GM19239 (cell line): ENCODE measurements at places on chromosomes 7 and 10.

GRCh38 chr7:157058701-157059100 is 48.2 kb upstream of the MNX1 start:
- DNase-seq, result no peak

- DNase-seq, result no peak
These were observed 90.9 kb upstream of the IKZF1 start for GRCh38 chr7:50213622-50214017.

GRCh38 chr10:121845044-121845784 is 82.6 kb downstream of the ATE1 start:
- peak; percentile 20 for DNase-seq

- no peak for DNase-seq
These were observed 193.2 kb downstream of the GALNT17 start for GRCh38 chr7:71325151-71325550.

GRCh38 chr7:151256410-151257045 is 8.0 kb upstream of the SMARCD3 start:
- DNase-seq, result no peak

- no peak for DNase-seq
These were observed 33.1 kb downstream of the SMC3 start for GRCh38 chr10:110600487-110601101.

DNA sequence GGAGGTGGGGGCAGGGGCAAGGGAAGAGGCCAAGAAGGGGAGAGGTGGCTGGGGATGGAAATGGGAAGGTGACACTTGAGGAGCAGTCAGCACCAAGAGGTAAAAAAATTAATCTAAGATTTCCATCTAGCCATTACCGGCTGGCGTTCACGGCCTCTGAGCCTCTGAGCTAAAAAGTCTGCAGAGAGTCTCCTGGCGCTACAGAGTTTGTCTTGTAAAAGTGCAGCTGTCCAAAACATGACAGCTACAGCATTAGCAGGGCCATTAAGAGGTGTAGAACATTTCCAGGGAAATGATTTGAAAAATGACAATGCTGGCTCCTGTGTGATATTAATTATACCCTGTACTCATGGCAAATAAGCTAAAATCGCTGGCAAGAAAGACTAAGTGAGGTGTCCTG is 167.6 kb downstream of the LRMDA start:
- DNase-seq, result no peak

DNA sequence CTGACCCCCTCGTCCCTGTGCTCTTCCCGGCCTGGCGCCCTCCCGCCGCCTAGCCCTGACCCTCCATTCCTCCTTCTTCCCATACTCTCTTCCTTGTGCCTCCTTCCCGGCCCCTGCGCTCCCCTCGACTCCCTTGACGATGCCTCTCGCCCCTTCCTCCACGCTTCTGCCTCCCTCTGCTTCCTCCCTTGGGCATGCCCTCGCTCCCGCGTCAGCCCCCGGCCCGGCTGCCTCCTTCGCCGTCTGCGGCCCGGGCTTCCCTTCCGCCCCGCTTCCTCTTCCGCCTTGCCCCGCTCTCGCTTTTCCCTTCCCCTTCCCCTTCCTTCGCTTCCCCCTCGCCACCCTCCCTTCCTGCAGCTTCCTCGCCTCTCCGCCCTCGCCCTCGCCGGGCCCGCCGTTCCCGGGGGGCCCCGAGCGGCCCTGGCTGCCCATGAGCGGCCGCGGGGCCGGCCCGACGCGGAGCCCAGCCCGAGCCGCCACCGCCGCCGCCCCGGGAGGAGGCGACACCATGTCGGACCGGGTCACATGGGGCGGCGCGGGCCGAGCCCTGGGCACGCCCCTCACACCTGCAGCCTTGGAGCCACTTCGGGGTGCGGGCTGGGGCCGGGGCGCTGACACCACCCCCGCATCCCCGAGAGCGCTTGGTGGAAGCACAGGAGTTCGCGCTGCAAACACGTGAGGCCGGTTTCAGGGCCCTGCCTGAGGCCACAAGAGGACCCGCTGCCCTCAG is at the start of gene FBXW4:
Gene FBXW4 (minus strand): TSS at position 497 of the 730 bp plus-strand sequence. CDS start 65 bp downstream, at position 432.
- DNase-seq, result peak; percentile 67

- no peak for DNase-seq
These were observed 937.1 kb downstream of the CNTNAP2 start for GRCh38 chr7:147053746-147054145.

GRCh38 chr10:98848361-98848760 is 387.3 kb downstream of the HPSE2 start:
- no peak for DNase-seq

GRCh38 chr10:112583236-112583939 is 136.4 kb downstream of the VTI1A start:
- no peak for DNase-seq

GRCh38 chr10:44233561-44234482 is 151.1 kb downstream of the CXCL12 start:
- no peak for DNase-seq

DNA sequence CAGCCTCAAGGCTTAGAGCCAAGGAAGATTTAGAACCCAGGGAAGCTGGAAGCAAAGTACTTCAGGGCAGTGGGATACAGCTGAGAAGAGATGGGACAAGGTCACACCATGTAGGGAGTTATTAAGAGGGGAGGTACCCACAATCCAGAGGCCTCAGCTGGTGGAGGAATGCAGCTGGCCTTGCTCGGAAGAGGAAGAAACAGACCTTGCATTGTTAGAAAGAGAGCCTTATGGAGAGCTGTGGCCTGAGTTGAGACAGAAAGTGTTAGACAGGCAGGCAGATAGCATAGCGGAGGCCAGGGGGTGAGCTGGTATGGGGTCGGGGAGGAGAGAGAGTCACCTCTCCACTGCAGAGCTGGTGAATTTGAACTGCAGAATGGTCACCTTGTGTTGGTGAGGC is 173.1 kb downstream of the JCAD start:
- DNase-seq, result no peak

DNA sequence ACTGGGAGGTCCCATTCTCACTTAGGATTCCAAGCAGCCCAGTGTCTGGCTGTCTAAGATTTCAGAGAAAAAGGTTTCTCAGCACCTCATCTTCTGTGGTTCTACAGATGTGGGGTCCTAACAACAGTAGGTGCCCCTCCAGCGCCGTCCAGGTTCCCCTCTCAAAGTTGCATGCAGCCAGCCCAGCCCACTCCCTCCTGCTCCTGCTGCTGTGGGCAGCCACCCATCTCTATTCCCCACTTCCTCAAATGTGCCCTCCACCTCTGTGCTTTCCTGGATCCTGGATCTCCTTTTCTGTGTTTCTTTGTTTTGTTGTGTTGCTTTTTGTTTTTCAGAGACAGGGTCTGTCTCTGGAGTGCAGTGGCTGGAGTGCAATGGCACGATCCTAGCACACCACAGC is 13.3 kb upstream of the SLC18A3 start:
- no peak for DNase-seq

DNA sequence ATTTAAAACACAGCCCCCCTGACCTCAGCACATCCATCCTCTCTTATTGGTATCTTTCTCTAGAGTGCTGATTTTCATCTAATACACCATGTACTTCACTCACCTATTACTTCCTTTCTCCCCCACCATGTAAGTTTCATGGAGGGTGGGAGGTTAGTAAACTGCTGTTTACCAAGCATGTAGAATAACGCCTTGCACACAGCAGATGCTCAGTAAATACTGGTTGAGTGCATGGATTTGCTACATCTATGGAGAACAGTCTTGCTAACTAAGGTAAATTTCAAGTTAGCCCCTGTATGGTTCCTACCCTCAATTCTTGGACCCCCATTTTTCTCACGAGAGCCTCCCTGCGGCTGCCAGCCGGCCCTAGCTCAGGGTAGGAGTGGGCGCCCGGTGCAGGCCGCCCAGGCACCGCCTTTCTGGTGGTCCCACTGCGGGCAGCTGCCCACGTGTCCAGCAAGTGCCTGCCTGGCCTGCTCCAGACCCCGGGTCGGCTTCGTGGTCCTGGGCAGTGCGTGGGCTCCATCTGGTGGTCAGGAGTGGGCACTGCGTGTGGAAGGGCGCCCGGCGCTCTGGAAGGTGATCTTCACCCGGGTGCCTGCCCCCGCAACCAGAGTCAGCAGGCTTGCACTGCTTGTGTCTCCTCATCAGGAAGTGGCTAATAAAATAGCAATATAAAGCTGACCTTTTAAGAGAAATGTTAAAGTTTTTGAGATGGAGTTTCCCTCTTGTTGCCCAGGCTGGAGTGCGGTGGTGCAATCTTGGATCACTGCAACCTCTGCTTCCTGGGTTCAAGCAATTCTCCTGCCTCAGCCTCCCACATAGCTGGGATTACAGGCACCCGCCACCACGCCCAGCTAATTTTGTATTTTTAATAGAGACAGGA is 63.4 kb upstream of the DNAJB6 start:
- DNase-seq, result peak; percentile 92

DNA sequence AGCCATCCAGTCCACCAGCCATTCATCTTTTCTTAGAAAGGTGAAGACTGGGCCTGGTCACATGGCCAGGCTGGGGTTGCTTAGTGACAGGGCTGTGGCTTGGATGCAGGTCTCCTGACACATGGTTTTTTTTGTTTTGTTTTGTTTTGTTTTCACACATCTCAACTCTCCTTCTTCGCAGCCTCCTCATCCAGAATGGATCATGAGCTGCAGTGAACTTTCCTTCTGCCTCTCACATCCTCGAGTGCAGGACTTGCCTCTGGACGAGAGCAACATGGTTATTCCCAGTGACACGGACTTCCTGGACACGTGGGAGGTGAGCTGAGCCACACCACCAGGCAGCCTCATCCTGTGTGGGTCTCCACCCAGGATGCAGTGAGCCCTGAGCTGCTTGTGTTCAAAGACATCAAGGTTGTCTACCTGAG is 9.5 kb downstream of the AKR1E2 start:
- DNase-seq, result no peak

GRCh38 chr7:114857605-114858004 is 64.3 kb upstream of the MDFIC start:
- DNase-seq, result no peak
